ENCODE measurements at places on chromosomes 5 and 9.

DNA sequence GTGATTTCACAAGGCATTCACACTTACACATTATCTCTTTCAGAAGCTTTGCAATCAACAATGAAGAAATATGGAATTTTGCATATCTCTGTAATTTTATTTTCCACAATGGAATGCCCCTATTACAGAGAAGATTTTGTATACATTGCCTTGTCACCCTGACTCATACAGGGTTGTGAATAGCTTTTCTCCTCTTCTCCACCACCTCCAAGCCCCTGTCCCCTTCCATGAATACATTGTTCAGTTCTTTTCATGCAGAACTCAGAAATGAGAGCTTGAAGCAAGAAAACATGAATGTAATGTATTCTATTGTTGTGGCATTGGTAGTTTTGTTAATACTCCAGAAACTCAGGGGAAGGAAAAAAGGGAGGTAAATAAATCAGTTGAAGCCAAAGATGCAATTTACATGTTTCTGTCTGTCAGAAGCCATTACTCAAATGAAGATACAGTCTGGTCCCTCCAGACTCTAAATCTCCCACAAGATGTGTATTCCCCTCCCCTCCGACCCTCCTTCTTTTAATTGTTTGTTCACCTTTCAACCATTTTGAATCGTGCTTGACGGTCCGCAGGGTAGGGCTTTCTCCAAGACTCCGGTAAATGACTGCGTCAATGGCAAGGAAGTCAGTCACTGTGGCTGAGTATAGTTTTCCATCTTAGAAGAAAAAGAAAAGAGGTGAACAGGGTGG, 86.1 kb downstream of the SEMA6A start:
- no peak for DNase-seq

- DNase-seq: no peak
Observed at GRCh38 chr5:36366883-36367282, 65.2 kb upstream of the RANBP3L start.

DNA sequence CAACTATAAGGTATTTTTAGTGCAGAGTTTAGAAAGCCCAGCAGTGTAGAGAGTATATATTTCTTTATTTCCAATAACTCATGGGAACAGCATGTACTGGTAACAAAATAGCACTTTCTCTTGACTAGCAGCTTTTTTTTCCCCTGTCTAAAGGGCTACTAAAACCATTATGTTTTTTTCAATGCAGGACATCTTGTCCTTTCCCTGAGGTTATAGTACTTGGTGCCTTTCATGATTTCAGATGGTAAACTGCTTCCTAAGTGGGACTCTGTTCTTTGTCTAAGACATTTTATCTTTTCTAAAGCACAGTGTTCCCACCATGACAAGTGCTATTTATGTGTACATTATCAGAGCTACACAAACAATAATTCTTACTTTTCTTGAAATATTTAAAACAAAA, 122.3 kb downstream of the SLC24A2 start:
- DNase-seq: no peak

DNA sequence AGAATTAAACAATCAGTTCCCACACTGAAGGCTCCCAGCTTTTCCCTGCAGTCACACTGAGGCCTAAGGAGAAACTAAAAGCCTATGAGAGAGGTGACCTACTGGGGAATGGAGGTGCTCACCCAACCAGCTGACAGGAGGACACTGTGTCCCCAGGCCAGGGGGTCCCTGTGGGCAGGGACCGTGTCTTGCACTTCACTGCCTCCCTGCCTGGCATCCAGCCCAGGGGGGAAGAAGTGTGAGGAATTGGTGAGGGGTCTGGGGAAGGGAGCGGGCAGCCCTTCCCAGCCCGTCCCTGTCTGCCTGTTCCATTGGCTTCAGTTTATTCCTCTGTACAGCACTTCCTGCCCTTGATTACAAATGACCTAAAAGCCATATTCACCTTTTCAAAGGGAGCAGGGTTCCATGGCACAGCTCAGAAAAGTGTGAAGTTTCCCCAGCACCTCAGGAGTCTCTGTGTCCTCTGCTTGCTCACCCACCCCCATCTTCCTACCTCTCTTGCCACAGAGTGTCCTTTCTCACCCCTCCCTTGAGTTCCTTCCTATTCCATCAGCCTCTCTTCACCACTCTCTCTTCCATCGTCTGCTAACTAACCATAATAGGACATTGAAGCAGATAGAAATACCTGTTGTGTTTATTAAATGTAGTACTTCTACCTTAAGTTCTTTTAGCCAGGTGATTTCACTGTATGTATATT, 12.9 kb downstream of the OTULINL start:
- DNase-seq: no peak

DNA sequence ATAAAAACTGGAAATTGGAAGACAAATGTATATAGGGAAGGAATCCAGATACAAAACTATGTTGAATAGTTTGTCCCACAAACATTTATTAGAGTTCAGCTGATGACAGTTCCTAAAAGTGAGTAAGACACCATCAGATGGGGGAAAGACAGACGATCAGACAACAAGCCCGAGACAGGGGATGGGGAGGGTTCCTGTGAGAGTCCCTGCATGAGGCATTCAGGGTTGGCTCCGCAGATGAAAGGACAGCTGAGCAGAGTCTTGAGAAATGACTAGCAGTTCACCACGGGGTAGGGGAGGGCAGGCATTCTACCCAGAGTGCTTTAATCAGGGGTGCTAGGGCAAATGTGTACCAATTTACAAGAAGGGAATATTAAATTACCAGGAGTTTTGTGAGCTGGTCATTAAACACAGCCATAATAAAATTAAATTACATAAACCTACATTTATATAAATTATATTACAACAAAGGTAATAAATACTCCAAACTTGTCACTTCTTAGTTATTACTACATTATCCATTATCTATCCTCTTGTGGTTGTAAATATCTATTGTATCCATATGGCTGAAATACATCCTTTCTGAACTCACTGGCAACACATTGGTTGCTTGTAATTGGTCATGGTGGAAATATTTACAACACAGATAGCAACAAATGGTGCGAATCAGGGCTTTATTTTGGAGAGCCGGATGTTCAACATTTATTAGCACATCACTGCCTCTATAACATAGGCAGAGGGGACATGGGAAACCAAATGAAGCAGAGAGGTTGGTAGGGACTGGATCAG, 27.8 kb downstream of the TNFSF15 start:
- peak; percentile 26 for DNase-seq

DNA sequence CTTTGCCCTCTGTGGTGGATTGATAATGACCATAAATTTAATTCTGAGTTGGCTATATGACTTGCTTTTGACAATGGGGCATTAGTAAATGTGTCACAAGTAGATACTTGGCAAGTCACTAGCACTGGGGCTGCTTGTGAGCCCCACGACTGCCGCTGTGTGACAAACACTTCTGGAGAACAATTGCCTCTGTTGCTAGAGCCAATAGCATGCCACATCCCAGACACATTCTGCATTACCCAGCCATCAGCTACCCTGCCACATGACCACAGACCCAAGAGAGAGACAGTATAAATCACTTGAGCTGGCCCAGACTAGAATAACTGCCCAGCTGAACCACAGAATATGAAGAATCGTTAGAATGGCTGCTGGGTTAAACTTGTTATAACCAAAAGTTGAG, 753.2 kb upstream of the DMAC1 start:
- DNase-seq: no peak

DNA sequence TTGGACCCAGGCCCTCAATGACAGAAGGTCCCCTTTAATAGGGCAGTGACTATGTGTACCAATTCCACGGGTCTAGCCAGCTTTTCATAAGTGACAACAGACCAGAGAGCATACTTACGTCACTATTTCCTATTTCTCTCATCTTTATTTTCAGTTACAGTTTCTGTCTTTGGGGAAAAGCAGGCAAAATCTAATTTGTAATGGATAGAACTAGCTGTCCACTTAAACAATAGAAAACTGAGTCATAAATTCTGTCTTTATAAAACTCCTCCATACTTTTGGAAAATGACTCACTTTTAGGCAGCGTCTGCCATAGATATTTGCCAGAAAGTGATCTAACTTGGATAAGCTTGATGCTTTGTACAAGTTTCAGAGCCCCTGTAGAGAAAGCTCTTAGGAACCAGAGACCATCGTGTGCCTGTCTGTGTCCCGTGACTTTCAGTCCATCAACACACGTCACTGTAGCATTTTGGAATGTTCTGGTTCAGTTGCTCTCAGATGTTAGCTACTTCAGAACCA, 101.9 kb downstream of the F2RL2 start:
- no peak for DNase-seq

- no peak for DNase-seq
Observed at GRCh38 chr5:145510769-145511168, 324.4 kb downstream of the PRELID2 start.

GRCh38 chr5:177405312-177405711, 4.1 kb downstream of the F12 start:
- no peak for DNase-seq

GRCh38 chr9:22682961-22683699, 236.5 kb downstream of the DMRTA1 start:
- no peak for DNase-seq

- DNase-seq: no peak
Observed at GRCh38 chr5:53369681-53370080, 110.7 kb upstream of the FST start.

GRCh38 chr9:81477669-81478068, 211.7 kb downstream of the TLE1 start:
- DNase-seq: no peak

- DNase-seq: peak; percentile 65
Observed at GRCh38 chr5:113330533-113331208, 104.1 kb downstream of the TSSK1B start.

DNA sequence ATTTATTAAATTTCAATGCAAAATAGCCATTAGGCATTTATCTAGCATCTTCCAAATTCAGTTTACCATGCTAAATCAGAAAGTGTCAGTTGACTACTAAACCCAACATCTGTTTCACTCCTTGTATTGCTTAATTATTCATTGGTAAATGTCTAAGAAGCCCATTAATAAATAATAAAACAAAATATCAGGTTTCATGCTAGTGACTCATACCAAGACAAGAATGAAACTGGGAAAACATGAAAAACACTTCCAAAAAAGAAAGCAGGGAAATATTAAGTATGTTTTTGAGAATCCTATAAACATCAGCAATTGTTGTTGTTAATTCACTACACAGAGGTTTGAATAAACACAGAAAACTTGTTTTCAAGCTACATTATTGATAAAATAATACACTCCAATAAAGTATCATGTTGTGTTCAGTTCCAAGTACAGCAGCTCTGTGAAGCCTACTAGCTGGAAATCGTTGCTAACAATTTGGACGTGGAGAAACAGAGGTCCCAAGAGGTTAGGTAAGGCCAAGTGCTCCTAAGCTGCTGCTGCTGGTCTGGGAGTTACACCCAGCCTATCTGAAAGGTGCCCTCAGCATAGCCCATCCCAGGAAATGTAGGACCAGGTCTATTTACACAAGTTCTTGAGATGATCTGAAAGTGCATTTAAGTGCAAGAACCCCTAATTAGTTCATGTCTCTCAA, 78.8 kb downstream of the GNAQ start:
- no peak for DNase-seq

GRCh38 chr5:171965745-171966144, 40.7 kb downstream of the FBXW11 start:
- no peak for DNase-seq

DNA sequence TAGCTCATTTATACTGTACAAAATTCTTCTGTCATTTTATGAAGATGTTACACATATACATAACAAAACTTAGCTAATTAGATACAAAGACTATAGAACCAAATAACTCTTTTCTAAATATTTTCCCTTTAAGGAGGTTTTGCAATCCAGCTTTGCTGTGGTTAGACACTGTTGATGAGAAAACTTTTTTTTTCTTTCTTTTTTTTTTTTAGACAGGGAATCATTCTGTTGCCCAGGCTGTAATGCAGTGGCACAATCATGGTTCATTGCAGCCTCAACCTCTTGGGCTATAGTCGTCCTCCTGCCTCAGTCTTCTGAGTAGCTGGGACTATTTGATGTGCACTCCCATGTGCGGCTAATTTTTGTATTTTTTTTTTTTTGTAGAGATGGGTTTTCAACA, 38.5 kb upstream of the CDKN2B start:
- DNase-seq: no peak

DNA sequence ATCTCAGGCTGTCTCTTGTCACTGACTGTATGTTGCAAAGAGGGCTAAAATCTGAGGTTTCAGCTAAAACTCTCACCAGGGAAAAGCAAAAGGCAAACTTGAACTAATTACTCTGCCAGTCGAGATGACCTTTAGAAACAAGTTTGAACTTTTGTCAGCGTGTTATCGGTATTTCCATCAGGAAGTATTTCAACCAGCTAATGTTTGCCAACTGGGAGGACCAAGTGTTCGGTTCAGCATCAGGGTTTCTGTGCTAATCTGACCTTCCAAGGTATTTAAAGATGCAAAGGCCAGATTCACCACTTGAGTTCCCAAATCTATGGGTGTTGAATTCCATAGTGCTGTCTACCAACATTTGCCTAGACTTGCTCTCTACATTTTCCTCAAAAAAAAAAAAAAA, 230.5 kb downstream of the SLIT3 start:
- no peak for DNase-seq

- no peak for DNase-seq
Observed at GRCh38 chr5:151480384-151481293, 33.2 kb downstream of the SLC36A1 start.

- no peak for DNase-seq
Observed at GRCh38 chr5:59428391-59428790, 465.1 kb downstream of the PDE4D start.

DNA sequence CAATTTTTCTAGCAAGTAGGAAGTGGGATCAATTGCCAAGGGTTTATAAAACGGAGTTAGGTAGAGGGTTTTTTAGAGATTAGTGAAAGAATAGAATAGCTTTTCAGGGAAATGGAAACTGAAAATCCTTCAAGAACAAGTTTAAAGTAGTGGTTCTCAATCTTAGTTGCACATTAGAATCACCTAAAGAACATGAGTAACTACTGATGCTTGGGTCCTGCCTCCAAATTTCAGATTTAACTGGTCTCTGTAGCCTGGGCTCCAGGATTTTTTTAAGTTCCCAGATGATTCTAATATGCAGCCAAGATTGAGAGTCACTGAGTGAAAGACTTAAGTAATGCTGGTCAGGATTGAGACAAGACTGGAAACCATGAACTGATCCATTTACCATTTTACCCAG, 20.5 kb downstream of the ELOVL7 start:
- no peak for DNase-seq

DNA sequence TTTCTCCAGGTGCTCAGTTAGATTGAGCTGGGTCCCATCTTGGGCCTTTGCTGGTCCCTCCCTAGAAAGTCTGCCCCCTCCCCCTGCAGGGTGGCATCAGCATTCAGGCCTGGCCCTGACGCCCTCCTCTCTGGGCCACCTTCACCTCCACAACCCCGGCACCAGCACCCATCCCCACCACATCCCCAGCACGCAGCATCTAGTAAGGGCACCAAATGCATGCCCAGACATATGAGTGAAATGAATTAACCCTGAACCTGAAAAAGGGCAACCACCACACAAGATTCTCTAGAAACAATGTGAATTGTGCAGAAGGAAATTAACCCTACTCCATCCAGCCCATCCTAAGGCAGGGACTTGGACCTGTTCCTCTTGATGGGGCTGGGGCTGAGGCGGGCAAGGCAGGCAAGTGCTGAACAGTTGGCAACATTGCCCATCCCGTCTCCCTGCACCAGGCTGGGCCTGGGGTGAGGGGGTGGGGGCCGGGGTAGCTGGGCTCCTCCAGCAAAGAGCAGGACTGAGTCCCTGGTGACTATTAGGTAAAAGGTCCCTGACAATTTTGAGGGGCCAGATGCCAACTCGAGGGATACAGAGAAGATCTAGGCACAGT, 125.9 kb downstream of the KCNIP1 start:
- DNase-seq: no peak

All from CD4-positive, alpha-beta T cell treated with Interleukin-10 for 1 hour (primary cell).